Activated naive CD4-positive, alpha-beta T cell treated with anti-CD3 and anti-CD28 coated beads, Interleukin-2, amount 10 ng/mL, durations not matched to agents 7 days and 5 days (primary cell): ENCODE measurements at places on chromosomes 16 and 17.

DNA sequence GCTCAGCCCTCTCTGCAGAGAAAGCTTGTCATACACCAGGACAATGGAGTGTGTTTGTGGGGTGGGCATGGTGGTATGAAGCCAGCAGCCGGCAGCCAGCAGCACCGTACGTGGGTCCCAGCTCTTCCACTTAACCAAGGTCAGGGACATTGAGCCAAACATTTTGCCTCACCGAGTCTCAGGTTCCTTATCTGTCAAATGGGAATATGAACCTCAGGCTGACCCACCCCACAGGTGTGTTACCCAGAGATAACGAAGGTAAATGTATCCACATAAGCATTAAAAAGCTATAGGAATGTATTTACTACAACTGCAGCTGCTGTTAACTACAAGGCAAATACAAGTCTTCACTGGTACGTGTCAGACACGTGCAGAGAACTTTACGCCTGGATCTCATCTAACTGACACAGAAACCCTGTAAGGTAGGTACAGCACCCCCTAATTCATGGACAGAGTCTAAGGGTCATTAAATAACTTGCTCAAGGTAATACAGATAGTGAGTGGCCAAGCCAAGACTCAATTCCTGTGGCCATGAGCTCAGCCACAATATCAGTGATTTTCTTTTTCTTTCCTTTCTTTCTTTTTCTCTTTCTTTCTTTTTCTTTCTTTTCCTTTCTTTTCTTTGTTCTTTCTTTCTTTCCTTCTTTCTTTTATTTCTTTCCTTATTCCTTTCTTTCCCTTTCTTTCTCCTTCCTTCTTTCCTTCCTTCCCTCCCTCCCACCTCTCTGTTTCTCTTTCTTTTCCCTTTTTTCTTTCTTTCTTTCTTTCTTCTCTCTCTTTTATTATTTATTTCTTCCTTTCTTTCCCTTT is 990 bp downstream of the SLC5A11 start:
- no peaks in the 10 kb centered on the region for H3K36me3 ChIP-seq
- DNase-seq: no peak
- H3K27ac ChIP-seq: no peak overlapping the region
- no peak overlapping the region for H3K4me3 ChIP-seq
- H3K27me3 ChIP-seq: no peaks in the 10 kb centered on the region

- H3K27ac ChIP-seq: no peak overlapping the region
- no peaks in the 10 kb centered on the region for H3K4me1 ChIP-seq
- peaks cover 10% of the 10 kb centered on the region for H3K27me3 ChIP-seq
Measured at GRCh38 chr17:45839442-45839841, 5.2 kb upstream of the SPPL2C start.

DNA sequence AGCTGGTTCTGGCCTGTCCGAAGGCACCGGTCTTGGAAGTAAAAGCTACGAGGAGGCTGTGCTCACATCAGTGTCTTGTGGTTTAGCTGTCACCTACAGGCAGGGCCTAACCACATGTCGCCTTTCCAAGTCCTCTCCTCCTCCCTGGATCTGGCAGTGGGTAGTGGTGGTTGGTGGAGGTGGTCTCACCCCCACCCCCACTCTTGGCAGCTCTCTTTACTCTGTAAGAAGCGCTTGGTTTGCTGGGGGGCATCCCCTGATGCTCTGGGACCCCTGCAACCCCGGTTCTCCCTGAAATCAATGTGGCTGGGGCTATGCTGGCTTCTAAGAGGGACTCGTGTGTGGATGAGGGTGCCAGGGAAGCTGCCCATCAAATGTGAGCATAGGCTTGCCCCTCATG is 68.3 kb downstream of the WIPI1 start:
- H3K4me3 ChIP-seq: no peak overlapping the region
- DNase-seq: no peak
- H3K27ac ChIP-seq: no peak overlapping the region
- peaks cover 15% of the 10 kb centered on the region for H3K4me1 ChIP-seq
- H3K36me3 ChIP-seq: no peaks in the 10 kb centered on the region
- H3K27me3 ChIP-seq: peaks cover 12% of the 10 kb centered on the region

DNA sequence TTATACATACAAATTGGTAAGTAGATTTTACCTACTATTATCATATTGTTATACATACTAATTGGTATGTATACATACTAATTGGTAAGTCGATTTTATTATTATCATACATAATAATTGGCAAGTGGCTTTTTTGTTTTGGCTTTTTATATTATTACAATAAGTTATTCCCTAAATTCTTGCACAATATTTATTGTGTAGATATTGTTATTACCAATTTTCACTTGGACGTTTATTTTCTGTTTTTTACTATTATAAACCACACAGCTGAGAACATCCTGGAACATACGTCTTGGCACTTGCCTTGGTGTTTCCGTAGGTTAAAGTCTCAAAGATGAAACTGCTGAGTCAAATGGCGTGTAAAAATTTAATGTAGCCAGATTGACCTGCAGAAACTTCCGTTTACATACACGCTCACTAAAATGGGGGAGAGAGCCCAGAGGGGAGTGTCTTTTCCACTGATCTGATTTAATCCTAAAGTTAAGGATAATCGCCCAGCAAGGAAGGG is 18.9 kb downstream of the GNGT2 start:
- peaks cover 18% of the 10 kb centered on the region for H3K27me3 ChIP-seq
- H3K4me1 ChIP-seq: peaks cover 54% of the 10 kb centered on the region
- no peaks in the 10 kb centered on the region for H3K36me3 ChIP-seq
- no peak for DNase-seq
- H3K27ac ChIP-seq: peak overlapping the region; percentile 100

- no peak overlapping the region for H3K27ac ChIP-seq
- no peaks in the 10 kb centered on the region for H3K4me1 ChIP-seq
- H3K4me3 ChIP-seq: no peak overlapping the region
- H3K27me3 ChIP-seq: no peaks in the 10 kb centered on the region
- H3K36me3 ChIP-seq: no peaks in the 10 kb centered on the region
Measured at GRCh38 chr16:23132775-23133463, 16.3 kb downstream of the USP31 start.

DNA sequence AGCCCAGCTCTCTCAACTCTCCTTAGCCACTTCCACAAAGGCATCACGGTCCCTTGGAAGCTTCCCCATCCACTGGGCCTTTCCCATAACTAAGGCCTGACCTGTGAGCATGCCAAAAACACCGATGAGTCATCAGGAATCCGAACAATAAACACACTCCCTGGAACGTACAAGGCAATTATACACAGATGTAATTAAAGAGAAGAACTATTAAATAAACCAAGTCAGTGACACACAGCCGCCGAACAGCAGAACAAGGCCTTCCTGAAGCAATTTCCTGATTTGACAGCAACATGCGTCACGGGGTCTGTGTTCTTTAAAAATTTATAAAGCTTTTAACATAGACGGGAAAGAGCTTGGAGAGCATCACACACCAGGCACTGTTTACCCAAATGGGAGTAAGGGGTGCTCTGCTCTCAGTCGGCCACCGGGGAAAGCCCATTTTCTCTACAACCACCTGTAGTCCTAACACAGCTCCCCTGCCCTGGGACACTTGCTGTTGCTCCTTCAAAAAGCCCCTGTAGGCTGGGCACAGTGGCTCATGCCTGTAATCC is 29.4 kb downstream of the COG7 start:
- peaks cover 17% of the 10 kb centered on the region for H3K36me3 ChIP-seq
- H3K4me3 ChIP-seq: no peak overlapping the region
- no peaks in the 10 kb centered on the region for H3K27me3 ChIP-seq
- H3K27ac ChIP-seq: no peak overlapping the region
- no peaks in the 10 kb centered on the region for H3K4me1 ChIP-seq

DNA sequence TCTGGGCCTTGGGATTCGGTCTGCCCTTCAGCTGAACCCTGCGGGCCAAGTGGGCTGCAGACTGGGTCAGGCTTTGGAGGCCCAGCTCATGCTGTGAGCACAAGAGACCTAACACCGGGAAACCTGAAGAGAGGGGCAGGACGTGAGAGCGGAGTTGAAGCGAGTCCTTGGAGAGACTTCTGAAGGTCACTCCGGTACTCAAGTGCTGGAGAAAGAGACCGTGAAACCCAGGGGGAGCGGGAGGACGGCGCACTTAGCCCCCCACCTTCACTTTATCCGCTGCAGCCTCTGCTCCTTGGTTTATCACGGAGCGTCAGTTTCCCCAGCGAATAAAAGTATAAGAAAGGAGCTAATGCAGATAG is 361 bp downstream of the UQCRC2 start:
- peaks cover 63% of the 10 kb centered on the region for H3K4me1 ChIP-seq

GRCh38 chr17:50280068-50280467 is 5.8 kb downstream of the TMEM92 start:
- no peaks in the 10 kb centered on the region for H3K36me3 ChIP-seq
- no peak overlapping the region for H3K27ac ChIP-seq
- no peak for DNase-seq
- peaks cover 6% of the 10 kb centered on the region for H3K4me1 ChIP-seq

- no peak within 1 kb of the TSS for H3K4me3 ChIP-seq
- no peaks in the 10 kb centered on the region for H3K36me3 ChIP-seq
- DNase-seq: no peak
Measured at GRCh38 chr17:74935585-74936469, at the start of gene OTOP3. Gene OTOP3, plus strand, starts transcription at chr17:74935898. Its CDS starts 24 bp downstream, at chr17:74935922.

GRCh38 chr17:36182176-36183000 is 6.0 kb upstream of the TBC1D3B start:
- no peak overlapping the region for H3K4me3 ChIP-seq
- H3K27ac ChIP-seq: no peak overlapping the region
- DNase-seq: peak; percentile 20

GRCh38 chr16:6926341-6926740 is 406.3 kb upstream of the RBFOX1 start:
- no peaks in the 10 kb centered on the region for H3K4me1 ChIP-seq
- no peaks in the 10 kb centered on the region for H3K36me3 ChIP-seq
- DNase-seq: no peak
- H3K27ac ChIP-seq: no peak overlapping the region
- H3K4me3 ChIP-seq: no peak overlapping the region

DNA sequence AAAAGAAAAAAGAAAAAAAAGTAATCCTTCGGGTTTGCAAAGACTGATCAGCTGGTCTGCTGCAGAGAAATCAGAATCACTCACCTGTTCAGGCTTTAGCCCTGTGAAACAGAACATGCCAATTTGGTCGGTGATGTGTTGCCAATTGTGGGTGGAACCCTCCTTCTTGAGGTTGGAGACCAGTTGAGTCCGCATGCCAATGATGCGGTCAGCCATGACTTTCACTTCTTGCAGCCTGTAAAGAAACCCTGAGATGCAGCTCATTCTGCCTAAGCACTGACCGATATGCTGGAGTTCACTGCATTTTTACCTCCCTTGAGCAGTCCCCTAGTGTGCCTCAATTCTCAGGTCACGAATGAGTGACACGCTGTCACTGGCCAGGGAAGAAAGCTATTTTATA is 24.8 kb upstream of the SLC38A7 start:
- H3K4me3 ChIP-seq: no peak overlapping the region
- no peak for DNase-seq
- H3K36me3 ChIP-seq: peaks cover 34% of the 10 kb centered on the region

DNA sequence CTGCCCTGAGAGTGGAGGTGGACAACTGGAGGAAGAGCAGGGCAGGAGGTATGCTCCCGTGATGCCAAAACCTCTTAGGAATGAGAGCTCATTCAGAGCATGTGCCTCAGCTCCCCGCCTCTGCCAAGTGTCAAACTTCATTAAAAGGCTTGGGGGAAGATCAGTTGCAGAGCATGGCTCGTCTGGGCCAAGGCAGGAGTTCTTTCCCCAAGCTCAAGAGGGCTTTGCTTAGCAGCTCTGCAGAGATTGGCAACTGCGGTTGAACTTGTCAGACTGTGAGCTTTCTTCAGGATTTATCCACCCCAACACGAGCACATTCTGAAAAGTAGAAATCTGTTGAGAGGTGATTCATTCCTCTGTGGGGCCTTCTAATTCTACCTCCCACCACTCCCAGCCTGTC is 248.1 kb downstream of the HS3ST3A1 start:
- no peak overlapping the region for H3K4me3 ChIP-seq
- H3K36me3 ChIP-seq: no peaks in the 10 kb centered on the region
- H3K27me3 ChIP-seq: no peaks in the 10 kb centered on the region
- DNase-seq: no peak
- H3K27ac ChIP-seq: no peak overlapping the region
- no peaks in the 10 kb centered on the region for H3K4me1 ChIP-seq

- no peak for DNase-seq
- peaks cover 3% of the 10 kb centered on the region for H3K27me3 ChIP-seq
- no peak overlapping the region for H3K4me3 ChIP-seq
- no peaks in the 10 kb centered on the region for H3K4me1 ChIP-seq
- H3K36me3 ChIP-seq: no peaks in the 10 kb centered on the region
Measured at GRCh38 chr16:82807311-82807710, 180.5 kb downstream of the CDH13 start.

- no peaks in the 10 kb centered on the region for H3K27me3 ChIP-seq
- H3K36me3 ChIP-seq: no peaks in the 10 kb centered on the region
- no peak overlapping the region for H3K4me3 ChIP-seq
- H3K27ac ChIP-seq: no peak overlapping the region
Measured at GRCh38 chr17:33199571-33200510, 93.3 kb downstream of the ASIC2 start.

DNA sequence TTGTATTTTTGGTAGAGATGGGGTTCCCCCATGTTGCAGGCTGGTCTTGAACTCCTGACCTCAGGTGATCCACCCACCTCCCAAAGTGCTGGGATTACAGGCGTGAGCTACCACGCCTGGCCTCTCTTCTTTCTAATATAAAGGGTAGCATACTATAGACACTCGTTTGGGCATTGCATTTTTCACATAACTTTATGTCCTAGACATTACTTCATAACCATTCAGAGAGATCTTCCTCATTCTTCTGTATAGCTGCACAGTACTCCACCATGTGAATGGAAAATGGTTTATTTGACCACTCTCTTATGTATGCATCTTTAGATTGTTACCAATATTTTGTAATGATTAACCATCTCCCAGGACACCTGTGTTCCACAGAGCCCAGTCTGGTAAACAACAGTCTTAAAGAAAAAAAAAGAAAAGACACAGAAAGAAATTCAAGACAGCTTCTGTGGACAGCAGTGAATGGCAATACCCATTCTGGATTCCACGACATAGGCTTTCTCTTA is 42.1 kb downstream of the TK2 start:
- peaks cover under 1% of the 10 kb centered on the region for H3K36me3 ChIP-seq
- peaks cover 12% of the 10 kb centered on the region for H3K4me1 ChIP-seq
- no peak for DNase-seq

- H3K27ac ChIP-seq: no peak overlapping the region
- H3K4me1 ChIP-seq: no peaks in the 10 kb centered on the region
- peak; percentile 18 for DNase-seq
Measured at GRCh38 chr17:16938496-16939207, 33.3 kb downstream of the TNFRSF13B start.

DNA sequence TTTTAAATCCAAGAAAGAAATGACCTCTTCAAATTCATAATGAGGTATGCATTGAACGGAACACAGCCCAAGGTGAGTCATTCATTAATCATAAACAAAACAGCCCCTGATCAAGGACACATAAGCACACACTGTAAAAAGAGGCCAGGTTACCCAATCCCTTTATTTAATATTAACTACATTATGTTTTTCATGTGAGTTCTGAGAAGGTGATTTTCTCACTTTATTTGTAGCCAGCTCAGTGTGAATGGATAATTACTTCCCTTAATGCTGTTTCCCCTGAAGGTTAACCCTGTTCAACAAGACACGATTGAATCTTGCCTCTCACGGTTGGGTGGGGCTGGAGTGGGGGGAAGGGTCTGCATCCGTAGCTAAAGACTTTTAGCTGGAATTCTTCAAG is 257.3 kb upstream of the SALL1 start:
- no peak for DNase-seq
- no peak overlapping the region for H3K27ac ChIP-seq
- no peaks in the 10 kb centered on the region for H3K27me3 ChIP-seq
- no peaks in the 10 kb centered on the region for H3K36me3 ChIP-seq
- no peak overlapping the region for H3K4me3 ChIP-seq
- H3K4me1 ChIP-seq: no peaks in the 10 kb centered on the region

- no peak overlapping the region for H3K27ac ChIP-seq
- no peaks in the 10 kb centered on the region for H3K4me1 ChIP-seq
- H3K36me3 ChIP-seq: no peaks in the 10 kb centered on the region
Measured at GRCh38 chr16:68490829-68491575, 42.7 kb upstream of the SMPD3 start.

GRCh38 chr17:52178012-52178411 is 19.5 kb upstream of the CA10 start:
- H3K36me3 ChIP-seq: no peaks in the 10 kb centered on the region
- H3K27ac ChIP-seq: no peak overlapping the region
- H3K27me3 ChIP-seq: no peaks in the 10 kb centered on the region
- DNase-seq: no peak
